Pancreas (tissue), 10 donors: ENCODE measurements at places on chromosomes 1 and 21.

DNA sequence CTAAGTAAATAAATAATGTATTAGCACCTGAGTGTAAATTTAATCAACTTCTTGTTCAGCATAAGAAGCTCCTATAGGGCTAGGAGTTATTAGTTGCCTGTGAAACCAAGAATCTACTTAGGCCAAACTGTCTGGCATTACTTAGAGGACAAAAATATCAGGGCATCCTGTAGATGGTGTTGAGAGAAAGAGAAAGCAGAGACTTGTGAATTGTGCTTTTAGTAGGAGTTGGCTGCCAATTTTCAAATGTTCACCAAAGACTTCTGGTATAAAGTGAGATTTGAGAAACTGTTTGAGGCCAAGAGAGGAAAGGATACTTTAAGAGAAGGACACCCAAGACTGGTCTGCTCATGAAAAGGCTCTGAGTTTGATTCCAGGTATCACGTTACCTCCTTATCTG lies 315.5 kb upstream of the DEPDC1 start:
- no peak for DNase-seq

DNA sequence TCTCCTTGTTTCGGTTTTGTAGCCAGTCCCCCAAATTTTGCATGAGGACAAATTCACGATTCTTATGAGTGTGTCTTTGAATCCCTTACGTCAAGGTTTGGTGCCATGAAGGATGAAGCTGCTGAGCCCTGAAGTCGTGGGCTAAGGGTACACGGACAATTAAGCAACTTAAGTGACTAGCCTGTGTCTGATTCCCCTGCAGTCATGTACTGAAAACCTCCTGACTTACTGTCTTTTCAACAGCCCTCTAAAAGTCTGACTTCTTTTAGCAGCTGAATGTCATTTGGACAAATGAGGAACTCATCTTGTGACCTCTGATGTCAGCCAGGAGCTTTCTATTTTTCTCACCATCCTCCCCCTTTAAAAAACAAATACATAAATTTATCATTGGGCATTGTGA lies 27.1 kb upstream of the C1orf105 start:
- no peak for DNase-seq

DNA sequence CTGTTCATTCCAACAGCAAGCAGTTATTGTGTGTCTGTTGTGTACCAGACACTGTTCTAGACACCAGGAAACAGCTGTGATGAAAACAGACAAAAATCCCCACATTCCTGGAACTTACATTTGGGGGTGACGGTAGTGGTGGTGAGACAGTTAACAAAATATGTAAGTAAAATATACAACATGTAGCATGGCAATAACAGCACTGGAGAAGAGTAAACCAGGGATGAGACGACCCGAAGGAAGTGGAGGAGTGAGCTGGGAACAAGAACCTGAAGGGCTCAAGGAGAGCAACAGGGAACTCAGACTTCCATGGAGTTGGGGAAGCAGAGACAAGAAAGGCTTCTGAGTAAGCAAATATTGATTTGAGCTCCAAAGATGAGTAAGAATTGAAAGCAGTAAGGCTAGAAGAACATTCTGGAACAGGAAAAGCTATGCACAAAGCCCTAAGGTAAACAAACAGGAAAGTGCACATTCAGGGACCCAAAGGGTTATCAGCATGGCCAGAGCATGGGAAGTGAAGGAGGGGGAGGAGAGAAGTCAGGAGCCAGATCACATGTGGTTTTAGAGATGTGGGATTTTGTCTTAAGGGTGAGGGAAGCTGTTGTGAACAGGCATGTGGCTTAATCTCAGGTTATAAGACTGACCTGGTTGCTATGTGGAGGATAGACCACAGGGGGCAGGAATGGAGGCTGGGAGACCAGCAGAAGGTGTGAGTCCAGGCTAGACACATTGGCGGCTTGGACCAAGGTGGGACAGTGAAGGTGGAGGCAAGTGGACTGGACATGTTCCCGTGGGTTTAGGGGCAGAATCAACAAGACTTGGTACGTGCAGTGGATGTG lies 7.3 kb downstream of the CSF1 start:
- DNase-seq, result no peak

DNA sequence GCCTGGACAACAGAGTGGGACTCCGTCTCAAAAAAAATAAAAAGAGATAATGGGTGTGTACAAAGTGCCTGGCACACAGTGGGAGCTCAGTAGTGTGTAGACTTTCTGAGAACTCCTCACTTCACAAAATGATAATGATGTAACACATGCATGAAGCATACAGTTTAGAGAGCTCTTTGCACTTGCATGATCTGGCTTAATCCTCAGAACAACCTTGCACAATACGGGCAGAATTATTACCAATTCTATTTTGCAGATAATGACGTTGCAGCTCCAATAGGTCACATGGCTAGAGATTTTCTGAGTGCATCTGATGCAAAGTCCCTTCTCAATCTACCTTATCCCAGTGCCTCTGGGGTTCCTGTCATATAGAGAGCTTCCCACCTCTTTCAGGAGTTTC lies 71.4 kb downstream of the CD247 start:
- no peak for DNase-seq

DNA sequence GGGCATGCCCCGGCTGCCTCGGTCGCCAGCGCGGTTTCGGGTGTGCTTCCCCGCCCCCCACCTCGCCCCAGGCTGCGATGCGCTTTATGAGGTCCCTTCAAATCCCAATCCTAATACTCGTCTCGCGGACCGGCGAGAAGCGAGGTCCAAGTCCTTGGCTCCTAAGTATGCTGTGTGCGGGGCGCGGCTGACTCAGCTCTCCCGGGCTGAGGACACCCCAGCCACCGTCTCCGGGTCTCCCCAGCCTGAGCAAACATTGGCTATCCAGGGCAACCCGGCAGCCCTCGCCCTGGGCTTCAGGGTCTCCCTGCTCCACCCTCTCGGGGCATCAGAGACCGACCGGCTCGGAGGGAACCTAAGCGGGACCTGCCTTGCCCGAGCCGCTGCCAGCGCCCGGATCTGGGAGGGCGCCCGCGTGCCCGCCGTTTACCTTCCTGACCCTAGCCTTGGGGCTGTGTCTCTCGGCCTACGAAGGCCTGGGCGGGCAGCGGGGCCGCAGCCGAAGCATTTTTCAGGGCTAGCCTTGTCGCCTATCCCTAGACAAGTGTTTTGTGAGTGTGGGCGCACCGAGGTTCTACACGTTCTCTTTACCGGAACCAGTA lies 1.2 kb downstream of the ITPKB start:
- DNase-seq, result peak; percentile 59

DNA sequence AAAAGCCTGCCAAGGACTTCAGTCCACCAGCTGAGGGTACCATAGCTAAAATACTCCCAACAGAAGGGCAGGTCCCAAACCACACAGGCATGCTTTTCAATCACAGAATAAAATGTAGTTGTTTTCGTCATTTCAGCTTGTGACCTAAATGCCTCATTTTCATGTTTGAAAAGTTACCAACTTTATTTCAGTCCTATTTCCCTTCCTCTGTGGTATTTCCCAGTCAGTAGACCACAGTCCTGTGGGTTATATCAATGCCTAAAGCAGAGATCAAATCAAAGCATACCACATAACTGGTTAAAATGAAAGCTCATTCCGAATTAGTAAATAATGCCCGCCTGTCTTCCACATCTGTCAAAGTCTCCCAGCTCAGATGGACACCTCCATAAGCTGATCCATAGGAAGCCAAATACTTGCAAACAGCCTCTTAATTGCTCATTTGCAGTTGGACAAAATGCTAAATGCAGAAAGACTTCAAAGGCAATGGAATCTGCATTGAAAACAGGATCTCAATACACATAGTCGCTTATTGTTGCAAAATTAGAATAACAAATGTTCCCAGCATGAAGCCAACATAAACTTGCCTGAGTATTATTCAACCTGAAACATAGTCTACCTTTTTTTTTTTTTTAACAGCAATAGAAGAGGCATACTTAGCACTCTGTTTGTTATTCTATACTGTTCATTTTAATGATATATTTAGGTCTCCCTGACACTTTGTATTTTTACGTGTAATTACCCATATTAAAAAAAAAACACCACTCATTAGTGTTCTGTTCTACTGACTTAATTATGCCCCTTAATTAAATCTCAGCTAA lies 53.9 kb downstream of the NR5A2 start:
- DNase-seq, result no peak

- DNase-seq, result no peak
Measured at GRCh38 chr1:180217006-180217405, 13.1 kb upstream of the LHX4 start.

DNA sequence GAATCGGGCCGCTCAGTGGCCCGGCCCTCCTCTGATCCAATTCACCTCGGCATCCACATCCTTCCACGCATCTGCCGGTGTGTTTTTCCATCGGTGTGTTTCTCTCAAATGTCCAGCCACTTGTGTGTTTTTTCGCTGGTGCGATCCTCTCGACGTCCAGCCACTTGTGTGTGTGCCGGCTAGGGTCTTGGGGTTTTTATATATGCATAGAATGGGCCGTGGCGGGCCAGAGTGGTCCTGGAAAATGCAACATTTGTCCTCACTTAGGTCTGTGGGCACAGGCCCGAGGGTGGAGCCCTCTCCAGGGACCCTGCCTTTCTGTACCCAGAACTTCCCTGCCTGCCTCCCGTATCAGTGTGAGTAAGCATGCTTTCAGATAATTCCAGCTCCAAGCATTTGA lies 1106.4 kb downstream of the AMY1C start:
- no peak for DNase-seq

DNA sequence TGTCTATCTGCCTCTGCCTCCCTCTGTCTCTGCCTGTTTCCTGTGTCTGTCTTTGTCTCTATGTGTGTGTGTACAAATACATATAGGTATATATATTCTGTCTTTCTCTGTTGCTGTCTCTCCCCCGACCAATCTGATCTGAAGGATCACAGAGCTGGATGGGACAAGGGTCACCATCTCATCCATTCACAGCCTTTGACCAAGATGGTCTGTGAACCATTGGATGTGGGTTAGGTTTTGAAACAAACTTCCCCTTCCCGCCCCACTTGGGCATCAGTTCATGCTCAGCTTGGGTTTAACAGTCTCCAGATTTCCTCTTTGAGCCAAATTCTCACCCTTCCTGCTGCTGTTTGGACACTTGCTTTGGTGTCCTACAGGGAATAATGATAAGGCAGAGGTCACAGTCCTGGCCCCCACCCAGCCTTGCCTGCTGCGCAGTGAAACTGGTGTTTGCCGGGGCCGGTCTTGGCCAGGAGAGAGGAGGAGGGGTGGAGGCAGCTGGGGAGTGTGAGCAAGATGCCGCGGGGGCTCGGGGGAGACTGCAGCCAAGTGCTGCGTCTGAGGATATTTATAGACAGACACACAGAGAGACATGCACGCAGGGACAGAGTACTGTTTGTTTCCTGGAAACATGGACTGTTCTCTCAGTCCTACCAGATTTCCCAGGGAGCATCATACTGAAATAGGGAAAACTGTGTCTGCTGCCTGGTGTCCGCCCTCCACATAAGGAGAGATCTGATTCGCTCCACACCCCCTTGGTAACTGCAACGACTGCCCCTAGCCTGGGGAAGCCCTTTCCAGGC lies 27.0 kb upstream of the BTG2 start:
- DNase-seq, result peak; percentile 83

- DNase-seq, result no peak
Measured at GRCh38 chr1:168742994-168743650, 14.1 kb upstream of the DPT start.

- no peak for DNase-seq
Measured at GRCh38 chr1:201845331-201846083, 16.6 kb downstream of the IPO9 start.

DNA sequence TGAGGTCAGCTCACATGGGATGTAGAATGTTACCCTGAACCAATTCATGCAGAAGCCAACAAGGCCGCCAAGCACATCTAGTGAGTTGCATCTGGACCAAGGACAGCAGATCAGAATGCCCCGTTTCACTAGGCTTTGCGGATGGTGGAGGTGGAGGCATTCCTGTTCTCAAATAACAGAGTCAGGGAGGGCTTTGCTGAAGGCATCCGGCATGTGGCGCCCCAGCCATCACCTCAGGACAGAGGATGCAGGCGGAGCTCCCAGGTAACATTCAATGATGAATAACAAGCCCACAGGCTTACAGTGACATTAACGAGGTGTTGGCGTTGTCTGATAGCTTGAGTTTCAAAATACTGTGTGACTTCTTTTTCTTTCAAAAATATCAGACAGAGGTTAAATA lies 476.2 kb downstream of the CAMTA1 start:
- no peak for DNase-seq

DNA sequence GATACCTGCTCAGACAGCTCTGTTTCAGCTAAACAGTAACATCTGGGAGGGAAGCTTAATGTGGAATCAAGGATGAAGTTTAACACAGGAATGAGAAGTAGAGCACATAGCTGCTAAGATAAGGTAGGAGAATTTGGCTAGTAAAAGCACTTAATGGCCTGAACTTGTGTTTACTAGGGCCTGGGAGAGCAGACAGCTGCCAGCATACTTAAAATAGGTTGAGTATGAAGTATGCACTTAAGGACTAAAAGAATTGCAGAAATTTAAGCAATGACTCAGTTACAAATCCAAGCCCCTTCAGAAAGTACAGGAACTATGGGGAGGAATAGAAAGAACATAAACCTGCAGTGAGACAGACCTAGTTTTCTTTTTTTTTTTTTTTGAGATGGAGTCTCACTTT lies 53.0 kb downstream of the BACH1 start:
- DNase-seq, result no peak

DNA sequence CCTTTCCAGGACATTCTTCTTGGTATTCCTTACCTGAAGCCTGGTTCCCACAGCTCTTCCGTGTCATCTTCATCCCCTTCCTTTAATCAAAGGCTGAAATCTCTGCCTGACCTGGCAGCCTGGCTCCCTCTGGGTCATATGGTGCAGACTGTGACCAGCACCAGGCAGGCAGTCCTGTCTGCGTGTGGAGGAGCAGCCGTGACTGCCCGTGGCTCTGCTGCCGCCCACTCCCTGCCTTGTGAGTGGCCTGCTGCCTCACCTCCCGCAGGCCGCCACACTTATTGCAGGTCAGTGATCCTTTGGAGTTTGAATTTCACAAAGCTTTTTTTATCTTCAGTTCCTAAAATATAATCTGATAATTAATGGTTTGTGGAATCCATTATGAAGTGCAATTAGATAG lies 36.2 kb upstream of the EPHA8 start:
- DNase-seq, result peak; percentile 54

DNA sequence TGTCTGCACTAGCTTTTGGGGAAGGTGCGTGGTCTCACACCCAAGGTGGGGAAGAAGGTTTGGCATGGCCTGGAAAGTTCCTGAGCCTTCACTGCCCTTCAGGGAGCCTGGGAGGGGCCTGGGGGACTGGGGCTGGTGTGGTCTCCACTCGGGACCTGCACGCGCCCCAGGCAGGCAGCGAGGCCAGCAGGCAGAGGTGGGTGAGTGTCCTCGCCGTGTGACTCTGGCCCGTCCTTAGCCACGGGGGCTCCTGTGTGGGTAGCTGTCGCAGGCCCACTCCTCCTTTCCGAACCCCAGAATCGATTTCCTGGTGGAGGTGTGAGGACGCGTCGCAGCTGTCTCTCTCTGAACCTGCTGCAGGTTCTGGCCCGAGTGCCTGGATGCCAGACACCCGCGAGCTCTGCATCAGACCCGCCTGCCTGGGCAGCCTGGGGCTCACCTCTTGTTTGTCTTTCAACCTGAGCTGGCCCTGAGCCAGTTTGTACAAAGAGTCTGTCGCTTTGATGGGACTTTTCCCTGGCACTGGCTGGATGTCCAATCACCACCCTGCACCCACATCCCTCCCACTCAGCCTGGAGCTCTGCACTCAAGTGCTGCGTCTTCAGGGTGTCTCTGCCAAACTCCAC lies 36.0 kb upstream of the SLC19A1 start:
- DNase-seq, result peak; percentile 48

GRCh38 chr1:24004132-24004531 lies 24.0 kb upstream of the SRSF10 start:
- no peak for DNase-seq
